ENCODE measurements at places on chromosomes 12 and 14.

DNA sequence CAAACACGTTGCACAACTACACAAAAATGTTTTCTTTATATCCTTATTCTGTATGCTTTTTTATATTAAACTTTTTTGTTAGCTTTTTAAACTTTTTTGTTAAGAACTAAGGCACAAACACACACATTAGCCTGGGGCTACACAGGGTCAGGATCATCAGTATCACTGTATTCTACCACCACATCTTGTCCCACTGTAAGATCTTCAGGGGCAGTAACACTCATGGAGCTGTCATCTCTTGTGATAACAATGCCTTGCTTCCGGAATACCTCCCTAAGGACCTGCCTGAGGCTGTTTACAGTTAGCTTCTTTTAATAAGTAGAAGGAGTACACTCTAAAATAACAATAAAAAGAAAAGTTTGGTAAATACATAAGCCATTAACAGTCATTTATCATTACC lies 42.2 kb downstream of the PLEKHA5 start:
- no peak for DNase-seq

DNA sequence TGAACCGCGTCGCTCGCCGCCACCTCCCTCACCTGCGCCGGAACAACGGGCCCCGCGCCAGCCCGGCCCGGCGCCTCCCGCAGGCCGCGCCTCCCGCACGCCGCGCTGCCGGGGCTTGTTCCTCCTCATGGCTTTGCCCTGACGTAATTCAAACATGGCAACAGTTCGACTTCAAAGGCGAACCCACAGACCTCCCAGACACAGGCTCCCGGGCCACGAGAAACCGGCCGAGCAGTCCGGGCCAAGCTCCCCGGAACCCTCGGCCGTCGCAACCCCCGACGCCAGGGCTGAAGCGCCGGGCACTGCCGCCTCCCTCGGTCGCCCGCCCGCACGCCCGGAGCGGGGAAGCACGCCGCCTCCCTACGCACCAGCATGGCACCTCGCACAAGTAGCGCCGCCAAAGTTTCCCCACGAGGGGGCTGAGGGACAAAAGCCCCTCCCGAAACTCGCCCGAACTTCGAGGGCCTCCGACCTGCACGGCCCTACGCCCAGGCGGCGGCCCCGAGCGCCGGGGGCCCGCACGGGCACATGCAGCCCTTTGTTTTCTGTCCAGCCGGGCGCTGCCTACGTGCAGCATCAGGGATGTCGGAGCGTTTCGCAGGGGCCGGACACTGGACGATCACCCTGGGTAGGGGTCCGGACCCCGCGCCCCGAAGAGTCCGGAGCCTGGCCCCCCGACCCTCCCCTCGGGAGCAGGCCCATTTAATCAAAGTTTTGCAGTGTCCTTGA lies 1.7 kb downstream of the SINHCAF start:
- peak; percentile 76 for DNase-seq

DNA sequence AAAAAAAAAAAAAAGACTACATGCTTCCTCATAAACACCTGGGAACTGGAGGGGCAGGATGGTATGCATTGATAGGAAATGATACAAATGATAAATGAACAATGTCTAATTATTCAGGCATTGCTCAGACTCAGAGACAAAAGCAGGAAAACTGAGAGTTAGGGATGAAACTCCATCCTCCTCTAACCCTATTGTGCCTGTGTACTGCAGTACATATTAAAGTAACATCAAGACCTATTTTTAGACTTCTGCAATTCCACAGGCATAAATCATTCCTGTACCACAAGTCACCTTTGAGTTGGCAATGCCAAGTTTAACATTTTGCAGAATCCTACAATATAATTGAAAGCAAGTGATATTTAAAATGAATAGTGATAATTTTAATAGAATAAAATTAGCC lies 156.5 kb upstream of the USP15 start:
- no peak for DNase-seq

DNA sequence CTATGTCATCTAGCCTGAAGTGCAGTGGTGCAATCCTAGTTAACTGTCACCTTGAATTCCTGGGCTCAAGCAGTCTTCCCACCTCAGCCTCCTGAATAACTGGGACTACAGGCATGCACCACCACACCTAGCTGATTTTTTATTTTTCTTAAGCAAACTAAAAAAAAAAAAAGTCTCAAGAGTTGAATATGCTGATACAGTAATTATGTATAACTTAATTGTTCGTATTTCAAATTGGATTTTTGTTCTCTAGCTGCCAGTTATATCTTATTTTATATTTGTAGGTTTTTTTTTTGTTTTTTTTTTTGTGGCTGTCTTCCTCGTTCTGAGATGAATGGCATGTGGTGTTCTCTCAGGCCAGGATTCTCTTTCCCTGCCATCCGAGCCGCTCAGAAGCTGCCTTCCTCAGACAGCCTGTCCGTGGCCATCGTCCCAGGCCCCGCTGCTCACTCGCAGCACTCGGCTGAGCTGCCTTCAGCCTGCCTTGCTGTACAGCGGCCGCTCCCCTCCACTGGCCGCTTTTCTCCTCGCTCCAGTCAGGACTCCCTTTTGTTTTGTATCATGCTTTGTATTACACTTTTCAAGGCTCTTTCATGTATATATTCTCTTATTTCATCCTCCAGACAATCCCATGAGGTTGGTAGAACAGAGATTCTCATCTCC lies 53.3 kb downstream of the WDR20 start:
- no peak for DNase-seq

DNA sequence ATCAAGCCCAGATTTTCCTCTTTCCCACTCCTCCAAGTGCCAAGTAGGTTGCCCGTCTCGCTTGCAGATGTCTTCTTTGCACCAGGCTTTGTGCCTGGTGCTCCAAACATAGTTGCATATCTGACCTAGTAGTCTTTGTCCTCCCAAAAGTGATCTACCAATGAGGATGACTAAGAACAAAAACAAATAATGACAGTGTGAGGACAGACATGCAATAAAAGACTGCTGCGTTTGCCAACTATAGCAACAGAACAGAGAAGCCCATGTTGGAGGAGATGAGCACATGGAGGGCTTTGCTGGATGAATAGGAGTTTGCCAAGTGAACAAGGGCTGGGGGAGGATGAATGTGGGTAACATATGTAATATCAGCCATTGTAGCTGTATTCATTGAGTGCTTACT lies 15.6 kb downstream of the DTX1 start:
- no peak for DNase-seq

DNA sequence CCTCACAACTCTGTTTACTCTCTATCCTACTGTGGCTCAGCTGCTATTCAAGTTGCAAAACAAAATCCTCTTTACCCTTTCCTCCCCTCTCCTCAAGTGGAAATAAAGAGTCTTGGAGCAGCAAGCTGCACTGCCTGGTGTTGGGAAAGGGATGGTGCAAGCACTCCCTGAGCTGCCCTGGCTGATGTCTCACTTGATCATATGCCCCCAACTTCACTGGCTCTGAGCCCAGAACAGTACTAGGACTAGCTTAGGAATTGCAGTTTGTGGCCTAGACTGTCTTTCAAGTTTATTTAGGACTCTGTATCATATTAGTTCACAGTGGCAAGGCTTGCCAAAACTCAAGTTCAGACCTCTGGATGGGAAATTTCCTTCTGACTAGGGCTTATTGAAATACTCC lies 1683.8 kb upstream of the SEL1L start:
- no peak for DNase-seq

GRCh38 chr14:61927060-61927459 lies 164.8 kb downstream of the SNAPC1 start:
- DNase-seq: no peak

GRCh38 chr14:22026527-22026926 lies 352.9 kb upstream of the OR4E1 start:
- DNase-seq: no peak

GRCh38 chr12:80156306-80156705 lies 57.0 kb downstream of the OTOGL start:
- no peak for DNase-seq

- no peak for DNase-seq
Measured at GRCh38 chr14:26200687-26201086, 397.1 kb downstream of the NOVA1 start.

DNA sequence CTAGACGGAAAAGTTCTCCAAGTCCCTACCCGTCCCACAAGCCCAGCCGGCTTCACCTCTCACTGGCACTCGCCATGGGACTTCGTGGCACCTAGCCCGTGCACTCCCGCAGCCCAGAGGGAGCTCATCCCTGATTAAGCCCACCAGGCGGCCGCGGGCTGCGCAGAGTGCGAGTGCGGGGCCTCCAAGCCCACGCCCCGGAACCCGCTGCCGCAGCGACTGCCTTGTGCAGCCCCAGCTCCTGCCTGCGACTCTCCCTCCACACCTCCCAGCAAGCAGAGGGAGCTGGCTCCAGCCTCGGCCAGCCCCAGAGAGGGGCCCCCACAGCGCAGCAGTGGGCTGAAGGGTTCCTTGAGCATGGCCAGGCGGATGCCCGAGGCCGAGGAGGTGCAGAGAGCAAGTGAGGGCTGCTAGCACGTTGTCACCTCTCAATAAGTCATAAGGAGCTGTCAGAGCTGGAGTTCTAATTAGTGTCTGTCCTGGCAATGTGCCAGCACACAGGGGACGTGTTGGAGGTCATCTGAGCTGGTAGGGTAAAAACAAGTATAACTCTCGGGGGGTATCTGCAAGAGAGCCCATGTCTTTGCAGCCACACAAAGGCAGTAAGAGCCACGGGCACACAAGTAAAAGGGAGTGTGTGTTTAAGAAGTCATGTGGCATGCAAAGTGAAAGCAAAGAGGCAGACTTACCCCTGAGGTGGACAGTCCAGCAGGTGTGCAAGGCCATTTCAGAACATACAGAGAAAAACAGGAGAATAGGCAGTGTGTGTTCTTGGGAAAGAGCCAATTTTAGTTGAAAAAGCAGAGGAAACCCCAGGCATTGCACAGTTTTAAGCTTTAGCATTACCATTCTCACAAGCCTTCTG lies 27.1 kb upstream of the TMTC2 start:
- no peak for DNase-seq

DNA sequence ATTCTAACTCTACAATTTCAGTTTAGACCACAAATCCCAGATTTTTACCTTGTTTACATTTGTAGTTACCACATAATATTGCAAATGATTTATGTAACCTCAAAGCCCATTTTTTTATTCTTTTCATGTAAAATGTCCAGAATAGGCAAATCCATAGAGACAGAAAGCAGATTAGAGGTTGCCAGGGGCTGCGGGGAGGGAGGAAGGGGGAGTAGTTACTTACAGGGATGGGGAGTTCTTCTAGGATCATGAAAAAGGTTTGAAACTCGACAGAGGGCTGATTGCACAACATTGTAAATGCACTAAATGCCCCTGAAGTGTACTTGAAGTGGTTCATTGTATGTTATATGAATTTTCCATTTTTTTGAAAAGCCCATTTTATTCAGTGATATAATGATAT lies 66.5 kb downstream of the PPP2R5C start:
- no peak for DNase-seq

GRCh38 chr12:94615260-94616181 lies 34.8 kb downstream of the TMCC3 start:
- no peak for DNase-seq

- DNase-seq: no peak
Measured at GRCh38 chr14:101518611-101519473, 42.5 kb upstream of the DIO3 start.

Measured in CD4-positive, alpha-beta T cell treated with Interleukin-4 for 4 hours (primary cell).